Stimulated activated CD4-positive, alpha-beta T cell treated with anti-CD3 and anti-CD28 coated beads, Interleukin-12 subunit alpha, Interleukin-12 subunit beta, amount 100 ng/mL, for 24 hours (primary cell): ENCODE measurements at places on chromosomes 5 and 9.

DNA sequence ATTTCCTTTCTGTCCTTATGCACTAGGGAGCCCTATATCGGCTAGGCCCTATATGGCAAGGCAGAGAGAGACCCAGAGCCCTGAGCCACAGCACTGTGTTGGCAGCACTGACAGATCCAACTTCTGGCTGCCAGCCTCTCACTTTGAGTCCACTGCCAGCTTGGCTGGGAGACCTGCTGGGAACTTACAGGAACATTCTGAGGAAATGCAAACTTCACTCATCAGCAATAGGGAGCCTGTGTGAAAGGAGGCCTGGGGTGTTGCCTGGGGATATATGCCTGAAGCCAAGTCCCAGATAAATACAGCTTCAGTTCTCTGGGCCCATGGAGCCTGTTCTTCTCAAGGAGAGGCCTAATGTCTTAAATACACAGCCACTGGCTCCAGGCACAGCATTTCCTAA lies 78.0 kb downstream of the ADRB2 start:
- DNase-seq = no peak

DNA sequence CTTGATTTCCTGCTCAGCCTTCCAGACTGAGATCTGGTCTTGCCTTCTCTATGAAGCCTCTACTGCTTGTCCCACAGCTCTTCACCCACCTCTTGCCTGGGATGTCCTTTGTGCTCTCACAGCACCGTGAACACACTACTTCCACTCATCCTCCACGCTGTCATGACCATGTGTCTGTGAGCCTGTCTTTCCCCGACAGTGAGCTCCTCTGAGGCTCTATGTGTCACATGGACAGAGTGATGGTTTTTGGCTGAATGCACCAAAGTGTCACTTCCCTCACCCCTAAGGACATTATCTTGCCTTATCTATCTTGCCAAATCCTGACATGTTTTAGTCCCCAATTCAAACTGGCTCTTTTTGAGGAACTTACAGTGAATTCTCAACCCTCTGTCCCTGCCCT lies 11.3 kb downstream of the PHYKPL start:
- no peak for DNase-seq

DNA sequence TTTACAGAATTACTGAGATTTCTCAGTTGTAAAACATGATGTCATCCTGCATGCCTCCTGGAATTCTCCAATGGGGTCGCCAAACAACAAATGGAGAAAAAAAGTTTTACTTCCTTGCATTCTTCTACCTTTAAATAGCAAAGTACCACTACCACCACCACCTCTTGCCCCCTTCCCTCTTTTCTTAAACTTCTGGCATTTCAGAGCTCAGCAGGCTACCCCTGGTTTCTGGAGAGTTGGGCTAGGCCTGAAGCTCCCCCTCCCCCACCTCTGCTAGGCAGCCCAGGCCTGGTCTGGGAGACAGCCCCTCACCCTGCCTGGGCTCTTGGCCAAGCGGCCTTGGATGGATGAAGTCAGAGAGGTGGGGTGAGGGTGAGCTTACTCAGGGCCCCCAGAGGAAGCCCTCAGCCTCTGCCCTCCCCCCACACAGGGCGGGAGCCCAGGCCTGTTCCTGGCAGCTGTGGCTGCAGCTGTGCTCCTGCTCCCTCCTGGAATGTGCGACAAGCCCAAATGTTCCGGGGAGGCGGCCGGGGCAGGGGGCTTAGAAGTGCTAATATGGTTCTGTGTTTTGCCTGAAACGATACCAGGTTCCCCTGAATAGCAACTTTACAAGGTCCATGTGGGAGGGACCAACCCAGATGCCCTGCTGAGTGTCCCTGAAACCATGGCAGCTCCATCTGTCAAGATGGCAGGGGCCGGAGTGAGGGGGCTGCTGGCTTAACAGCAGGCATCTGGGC lies 6.0 kb upstream of the CCIN start:
- DNase-seq = no peak

- no peak for DNase-seq
These were observed 60.6 kb downstream of the CAMK4 start for GRCh38 chr5:111284825-111285224.

DNA sequence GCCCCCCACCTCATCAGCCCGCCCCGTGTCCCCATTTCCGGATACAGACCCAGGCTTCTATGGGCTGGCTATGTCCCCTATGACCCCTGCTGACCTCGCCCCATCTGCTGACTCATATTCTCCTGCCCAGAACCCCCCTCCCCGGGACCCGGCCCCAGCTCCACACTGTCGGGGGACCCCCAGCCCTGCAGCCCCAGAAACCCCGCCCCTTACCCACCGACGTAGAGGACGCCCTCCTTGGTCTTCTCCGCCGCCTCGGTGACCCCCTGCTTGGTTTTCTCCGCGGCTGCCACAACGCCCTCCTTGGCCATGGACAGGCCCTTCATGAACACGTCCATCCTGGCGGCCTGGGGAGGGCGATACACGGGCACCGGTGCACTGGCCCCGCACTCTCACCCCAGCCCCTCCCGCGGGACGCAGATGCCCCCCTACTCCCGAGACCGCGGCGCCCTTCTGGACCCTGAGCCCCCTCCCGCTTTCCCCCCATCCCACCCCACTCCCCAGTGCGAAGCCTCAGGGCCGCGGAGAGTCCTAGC lies 949 bp downstream of the SNCB start:
- no peak for DNase-seq

DNA sequence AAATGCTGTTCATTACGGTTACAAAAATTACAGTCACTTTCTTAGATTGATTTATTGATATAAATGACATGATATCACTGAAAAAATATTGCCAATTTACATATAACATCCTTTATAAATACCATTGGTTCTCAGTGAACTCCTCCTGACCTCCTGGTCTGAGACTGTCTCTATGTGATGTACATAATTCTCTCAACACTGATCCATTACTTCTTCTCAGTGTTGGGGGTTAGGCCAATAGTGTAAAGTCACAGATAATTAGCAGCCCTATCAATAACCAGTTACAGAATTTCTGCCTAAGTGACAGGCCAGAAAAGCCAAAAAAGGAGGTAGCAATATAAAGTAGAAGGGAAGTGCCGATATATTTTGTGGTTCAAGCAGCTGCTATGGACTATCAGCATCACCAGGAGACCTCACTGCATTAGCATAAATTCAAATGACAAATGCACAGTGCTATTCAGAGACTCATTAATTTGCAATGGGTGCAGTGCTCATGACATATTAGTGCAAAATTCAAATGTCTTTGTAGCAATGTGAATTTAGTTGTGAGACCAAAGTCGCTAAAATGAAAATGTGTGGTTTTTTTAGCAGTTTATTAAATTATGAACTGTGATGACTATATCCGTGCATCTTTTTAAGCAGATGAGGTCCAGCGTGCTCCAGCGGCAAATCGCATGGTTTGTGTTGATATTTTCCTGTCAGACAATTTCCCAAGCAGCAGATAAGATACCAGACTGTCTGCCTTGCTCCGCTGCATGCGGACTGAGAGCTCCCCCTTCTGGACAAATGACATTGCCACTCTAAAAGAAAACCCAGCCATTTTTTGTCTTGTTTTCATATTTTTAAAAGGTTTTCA lies 144.6 kb downstream of the CETN3 start:
- peak; percentile 2 for DNase-seq

- DNase-seq = no peak
These were observed 62.1 kb downstream of the SEMA5A start for GRCh38 chr5:9483779-9484178.

DNA sequence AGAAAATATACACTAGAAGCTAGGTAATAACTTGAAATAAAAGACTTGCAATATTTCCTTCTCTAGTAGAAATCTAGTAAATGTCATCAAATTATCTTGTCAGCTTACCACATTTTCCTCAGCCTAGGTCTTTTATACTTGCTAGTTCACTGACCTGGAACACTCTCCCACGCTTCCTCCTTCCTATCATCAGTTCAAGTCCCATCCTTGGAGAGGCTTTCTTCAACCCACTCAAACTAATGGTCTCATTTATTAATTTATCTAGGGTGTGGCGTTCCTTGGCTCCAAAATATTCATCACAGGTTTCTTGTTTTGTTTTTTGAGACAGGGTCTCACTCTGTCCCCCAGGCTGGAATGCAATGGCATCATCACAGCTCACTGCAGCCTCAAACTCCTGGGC lies 2.9 kb downstream of the FAM13B start:
- DNase-seq = no peak

- DNase-seq = no peak
These were observed 608.0 kb downstream of the BRINP1 start for GRCh38 chr9:118761016-118761790.

DNA sequence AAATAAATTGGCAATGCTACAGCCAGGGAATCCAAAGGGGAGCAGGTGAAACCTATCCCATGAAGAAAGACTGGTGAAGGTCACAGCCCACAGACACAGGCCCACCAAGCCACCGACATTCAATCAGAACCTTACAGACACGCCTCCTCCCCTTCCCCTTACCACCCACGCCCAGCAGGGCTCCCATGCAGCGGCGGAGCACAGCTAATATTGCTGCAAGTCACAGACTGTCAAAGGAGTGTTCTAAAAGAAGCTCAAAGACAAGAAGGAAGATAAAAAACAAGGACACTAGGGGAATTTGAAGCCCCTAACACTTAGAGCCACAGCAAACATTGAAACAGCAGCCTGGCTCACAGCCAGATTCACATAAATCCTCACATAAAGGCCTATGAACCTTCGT lies 91.2 kb downstream of the MED10 start:
- DNase-seq = no peak

GRCh38 chr9:30120666-30121065 lies 2263.8 kb upstream of the ACO1 start:
- DNase-seq = no peak

- DNase-seq = no peak
These were observed 45.8 kb downstream of the THOC3 start for GRCh38 chr5:175922192-175922885.

GRCh38 chr9:69307446-69308205 lies 17.4 kb upstream of the ENTREP1 start:
- DNase-seq = no peak

- DNase-seq = no peak
These were observed 5.1 kb upstream of the PHYKPL start for GRCh38 chr5:178237431-178238312.

DNA sequence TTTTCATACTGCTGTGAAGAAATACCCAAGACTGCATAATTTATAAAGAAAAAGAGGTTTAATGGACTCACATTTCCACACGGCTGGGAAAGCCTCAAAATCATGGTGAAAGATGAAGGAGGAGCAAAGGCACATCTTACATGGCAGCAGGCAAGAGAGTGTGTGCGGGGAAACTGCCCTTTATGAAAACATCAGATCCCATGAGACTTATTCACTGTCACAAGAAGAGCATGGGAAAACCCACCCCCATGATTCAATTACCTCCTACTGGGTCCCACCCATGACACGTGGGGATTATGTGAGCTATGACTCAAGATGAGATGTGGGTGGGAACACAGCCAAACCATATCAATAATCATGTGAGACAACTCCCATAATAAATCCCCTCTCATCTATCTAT lies 8.7 kb downstream of the TTC39B start:
- DNase-seq = no peak

- DNase-seq = no peak
These were observed 1682.4 kb downstream of the MAT2B start for GRCh38 chr5:165187815-165188214.

DNA sequence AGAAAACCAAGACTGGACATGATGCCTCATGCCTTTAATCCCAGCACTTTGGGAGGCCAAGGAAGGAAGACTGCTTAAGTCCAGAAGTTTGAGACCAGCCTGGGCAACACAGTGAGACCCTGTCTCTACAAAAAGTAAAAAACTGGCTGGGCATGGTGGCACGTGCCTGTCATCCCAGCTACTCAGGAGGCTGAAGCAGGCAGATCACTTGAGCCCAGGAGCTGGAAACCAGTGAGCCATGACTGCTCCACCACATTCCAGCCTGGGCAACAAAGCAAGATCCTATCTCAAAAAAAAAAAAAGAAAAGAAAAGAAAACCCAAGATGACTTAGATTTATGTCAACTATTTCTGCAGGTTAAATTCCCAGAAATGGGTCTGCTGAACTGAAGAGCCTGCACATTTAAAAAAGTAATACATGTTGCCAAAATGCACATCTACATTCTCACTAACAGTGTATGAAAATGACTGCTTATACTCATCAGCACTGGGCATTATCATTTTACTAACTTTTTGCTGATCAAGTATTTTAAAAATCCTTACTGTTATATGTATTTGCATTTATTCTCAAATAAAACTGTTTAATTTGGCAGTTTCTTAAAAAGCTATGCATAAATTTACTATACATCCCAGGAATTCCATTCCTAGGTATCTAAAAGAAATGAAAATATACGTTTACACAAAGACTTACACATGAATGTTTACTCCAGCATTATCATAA lies 14.3 kb downstream of the ERMP1 start:
- DNase-seq = no peak

DNA sequence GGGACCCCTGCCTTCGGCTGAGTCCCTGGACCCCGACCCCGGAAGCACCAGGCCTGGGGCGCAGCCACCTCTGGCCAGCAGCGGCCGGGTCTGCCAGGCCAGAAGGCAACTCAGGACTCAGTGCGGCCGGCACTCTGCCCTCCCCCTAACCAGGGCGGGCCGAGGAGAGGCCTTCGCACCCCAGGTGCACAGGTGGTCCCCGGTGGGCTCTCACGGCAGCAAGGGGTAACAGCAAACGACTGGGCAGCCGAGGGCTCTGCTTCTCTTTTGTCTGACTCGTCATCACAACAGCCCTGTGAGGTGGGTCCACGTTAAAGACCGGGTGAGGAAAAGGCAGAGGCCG lies 20.7 kb upstream of the NOTCH1 start:
- DNase-seq = no peak

DNA sequence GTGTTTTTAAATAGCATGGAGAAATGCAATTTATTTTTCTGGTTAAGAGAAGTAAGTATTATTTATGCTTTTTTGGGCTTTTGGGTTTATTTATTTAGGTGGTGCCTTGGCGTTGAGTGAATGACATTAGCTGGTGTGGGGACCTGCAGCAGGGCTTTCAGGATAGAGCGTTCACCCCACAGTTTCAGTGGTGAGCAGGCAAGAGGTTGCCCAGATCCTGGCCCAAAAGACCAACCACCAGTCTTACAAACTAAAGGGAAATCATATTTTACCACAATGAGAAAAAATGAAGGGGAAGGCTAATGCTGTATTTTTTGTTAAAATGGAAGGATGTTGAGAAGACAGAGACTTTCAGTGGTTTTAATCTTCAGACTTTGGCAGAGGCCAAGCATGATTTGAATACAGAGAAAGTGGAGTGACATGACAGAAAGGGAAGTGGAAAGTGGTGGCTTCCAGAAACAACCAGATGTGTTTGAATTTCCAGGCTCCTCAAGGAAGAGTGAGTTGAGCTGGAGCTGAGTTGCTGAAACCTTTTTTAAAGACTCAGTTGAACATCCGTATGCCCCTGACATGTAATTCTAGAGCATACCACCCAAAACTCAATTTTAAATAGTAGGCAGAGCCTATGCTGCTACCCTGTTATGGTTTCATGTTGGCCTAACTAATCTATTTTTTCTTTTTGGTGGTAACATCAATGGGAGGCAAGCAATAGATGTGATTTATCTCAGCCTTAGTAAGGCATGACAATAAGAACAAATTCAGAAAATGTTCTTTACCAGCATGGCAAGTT lies 94.8 kb downstream of the AOPEP start:
- no peak for DNase-seq
